ENCODE measurements at places on chromosomes 2 and 18.

GRCh38 chr2:8455236-8456150, 226.4 kb upstream of the ID2 start:
- DNase-seq: no peak
- no peaks in the 10 kb centered on the region for H3K4me1 ChIP-seq
- no peak overlapping the region for H3K4me3 ChIP-seq
- no peaks in the 10 kb centered on the region for H3K27me3 ChIP-seq
- no peak overlapping the region for H3K27ac ChIP-seq
- no peaks in the 10 kb centered on the region for H3K36me3 ChIP-seq

GRCh38 chr2:128606837-128607236, 288.2 kb upstream of the HS6ST1 start:
- H3K27me3 ChIP-seq: no peaks in the 10 kb centered on the region
- H3K27ac ChIP-seq: no peak overlapping the region
- H3K4me3 ChIP-seq: no peak overlapping the region
- no peaks in the 10 kb centered on the region for H3K36me3 ChIP-seq
- no peak for DNase-seq

DNA sequence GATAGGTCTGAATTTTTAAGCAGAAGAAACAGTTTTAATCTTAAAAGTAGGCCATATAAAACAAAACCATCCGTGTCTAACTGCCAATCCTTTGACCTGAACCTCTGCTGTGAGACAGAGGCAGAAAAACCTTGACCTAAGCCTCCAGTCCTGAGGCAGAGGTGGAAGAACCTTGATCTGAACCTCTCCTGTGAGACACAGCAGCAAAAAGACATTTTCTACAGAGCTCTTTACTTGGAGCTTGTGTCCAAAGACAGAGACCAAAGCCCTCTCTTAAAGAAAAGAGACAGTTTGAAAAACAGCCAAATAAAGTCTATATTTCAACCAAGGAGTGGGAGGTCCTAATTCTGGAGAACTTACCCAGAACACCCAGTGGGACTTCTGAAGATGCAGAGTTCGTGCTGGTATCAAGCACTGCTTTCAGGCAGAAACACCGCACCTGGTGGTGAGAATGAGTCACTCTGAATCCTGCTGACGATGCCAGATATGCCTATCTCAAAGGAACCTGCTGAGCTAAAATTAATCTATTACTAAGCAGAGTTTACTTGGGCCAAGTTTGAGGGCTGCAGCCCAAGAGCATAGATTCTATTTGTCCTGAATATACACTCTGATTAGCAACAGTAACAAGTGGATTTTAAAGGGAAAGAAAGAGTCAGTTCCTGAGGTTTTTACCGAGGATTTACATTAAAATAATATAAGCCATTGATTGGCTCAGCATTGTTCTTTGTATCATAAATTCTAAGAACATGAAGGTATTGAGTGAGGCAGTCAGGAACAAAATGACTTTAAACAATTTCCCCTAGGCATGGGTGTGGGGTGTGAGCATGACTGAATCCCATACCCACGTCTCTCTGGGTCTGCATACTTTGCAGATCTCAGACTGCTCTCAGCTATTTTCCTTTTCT, 806.4 kb downstream of the TRIB2 start:
- no peaks in the 10 kb centered on the region for H3K4me1 ChIP-seq
- no peaks in the 10 kb centered on the region for H3K27me3 ChIP-seq
- no peak overlapping the region for H3K27ac ChIP-seq
- no peak for DNase-seq

- no peaks in the 10 kb centered on the region for H3K27me3 ChIP-seq
- no peak overlapping the region for H3K27ac ChIP-seq
- H3K36me3 ChIP-seq: no peaks in the 10 kb centered on the region
- DNase-seq: no peak
- H3K4me1 ChIP-seq: peaks cover 2% of the 10 kb centered on the region
- no peak overlapping the region for H3K4me3 ChIP-seq
Observed at GRCh38 chr2:6648596-6649247, 217.0 kb downstream of the CMPK2 start.

DNA sequence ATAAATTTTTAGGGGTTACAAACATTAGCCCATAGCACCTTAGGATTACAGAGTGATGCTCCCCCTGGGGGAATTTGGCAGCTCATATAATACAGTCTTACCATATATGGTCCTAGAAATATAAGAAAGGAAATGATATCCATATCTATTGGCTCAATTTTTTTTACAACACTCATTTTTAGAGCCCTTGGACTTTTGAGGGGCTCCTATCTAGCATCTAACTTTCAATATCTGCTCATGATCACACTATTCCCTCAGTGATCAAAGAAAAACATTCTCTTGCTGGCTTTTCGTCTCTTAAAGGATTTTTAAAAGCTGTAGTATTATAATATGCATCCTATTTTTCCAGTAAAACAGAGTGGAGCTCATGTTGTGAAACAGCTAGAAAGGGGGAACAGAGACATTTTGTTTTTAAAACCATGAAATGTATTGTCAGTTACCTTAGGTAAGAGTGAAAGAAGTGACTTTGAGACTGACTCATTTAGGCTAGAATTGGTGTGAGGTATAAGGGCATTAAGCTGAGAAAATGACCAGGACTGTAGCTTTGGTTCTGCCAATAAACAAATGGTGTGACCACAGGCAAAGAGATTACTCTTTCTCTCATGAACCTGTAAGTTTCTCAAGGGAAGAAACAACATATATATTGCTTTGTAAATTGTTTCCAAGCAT, 65.8 kb downstream of the ALPK2 start:
- no peaks in the 10 kb centered on the region for H3K4me1 ChIP-seq
- H3K36me3 ChIP-seq: peaks cover 5% of the 10 kb centered on the region
- no peak overlapping the region for H3K4me3 ChIP-seq

GRCh38 chr18:44514766-44515165, 165.9 kb upstream of the SETBP1 start:
- no peaks in the 10 kb centered on the region for H3K4me1 ChIP-seq
- no peaks in the 10 kb centered on the region for H3K27me3 ChIP-seq
- H3K27ac ChIP-seq: no peak overlapping the region
- DNase-seq: no peak

GRCh38 chr18:75216911-75217689, 6.5 kb downstream of the TSHZ1 start:
- H3K4me1 ChIP-seq: no peaks in the 10 kb centered on the region
- H3K27ac ChIP-seq: no peak overlapping the region
- H3K4me3 ChIP-seq: no peak overlapping the region
- peaks cover 11% of the 10 kb centered on the region for H3K27me3 ChIP-seq
- H3K36me3 ChIP-seq: no peaks in the 10 kb centered on the region

DNA sequence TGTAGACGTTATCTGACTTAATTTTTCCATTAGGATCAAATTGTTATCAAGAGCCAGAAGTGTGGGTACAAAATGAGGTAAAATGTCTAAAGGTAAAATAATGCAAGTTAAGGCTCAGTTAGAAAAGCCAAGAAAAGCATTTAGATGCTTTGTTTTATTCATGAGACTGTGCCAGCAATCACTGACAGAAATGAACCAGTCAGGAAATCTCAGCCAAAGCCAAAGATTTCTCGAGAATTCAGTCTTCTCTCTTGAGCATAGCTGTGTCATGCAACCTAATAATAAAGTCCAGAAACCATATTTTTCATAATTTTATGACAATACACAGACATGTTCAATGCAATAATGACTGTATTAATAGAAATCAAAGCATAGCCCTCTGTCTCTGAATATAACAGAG, 43.5 kb upstream of the ZNF397 start:
- H3K27me3 ChIP-seq: no peaks in the 10 kb centered on the region
- no peaks in the 10 kb centered on the region for H3K36me3 ChIP-seq
- H3K4me1 ChIP-seq: no peaks in the 10 kb centered on the region

DNA sequence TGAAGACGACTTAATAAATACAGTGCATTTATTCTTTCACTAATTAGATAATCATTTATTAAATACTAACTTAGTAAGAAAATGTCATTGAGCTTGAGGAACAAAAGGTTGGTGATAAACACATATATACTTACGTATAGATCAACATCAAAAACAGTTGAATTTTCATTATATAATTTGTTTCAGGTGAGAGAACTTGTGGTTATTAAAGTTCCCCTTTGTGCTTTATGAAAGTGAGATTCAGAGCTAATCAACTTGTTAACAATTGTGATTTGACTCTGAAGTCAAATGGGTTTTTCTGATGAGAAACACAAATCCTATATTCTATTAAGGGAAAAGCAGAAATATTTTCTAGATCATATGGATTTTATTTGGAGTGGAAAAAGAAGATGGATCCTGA, 524.0 kb downstream of the SOX11 start:
- no peaks in the 10 kb centered on the region for H3K4me1 ChIP-seq
- no peaks in the 10 kb centered on the region for H3K36me3 ChIP-seq
- H3K27me3 ChIP-seq: no peaks in the 10 kb centered on the region
- DNase-seq: no peak

- no peak overlapping the region for H3K4me3 ChIP-seq
- peak; percentile 29 for DNase-seq
- H3K27ac ChIP-seq: no peak overlapping the region
- H3K27me3 ChIP-seq: no peaks in the 10 kb centered on the region
- H3K4me1 ChIP-seq: peaks cover 3% of the 10 kb centered on the region
- peaks cover 59% of the 10 kb centered on the region for H3K36me3 ChIP-seq
Observed at GRCh38 chr2:237774811-237775553, 23.6 kb upstream of the RBM44 start.

GRCh38 chr2:2714408-2714807, 383.3 kb upstream of the MYT1L start:
- no peaks in the 10 kb centered on the region for H3K36me3 ChIP-seq
- no peak overlapping the region for H3K27ac ChIP-seq
- DNase-seq: no peak
- no peaks in the 10 kb centered on the region for H3K27me3 ChIP-seq
- H3K4me1 ChIP-seq: no peaks in the 10 kb centered on the region

- peak; percentile 71 for DNase-seq
- H3K4me1 ChIP-seq: peaks cover 14% of the 10 kb centered on the region
- peak overlapping the region; percentile 50 for H3K4me3 ChIP-seq
- H3K27ac ChIP-seq: peak overlapping the region; percentile 90
- H3K36me3 ChIP-seq: no peaks in the 10 kb centered on the region
Observed at GRCh38 chr18:39841482-39842365, 2113.3 kb upstream of the PIK3C3 start.
